Adipocyte (in vitro differentiated cells): ENCODE measurements at places on chromosomes 3 and 15.
A peak's percentile ranks its signal among the peaks of the same experiment; 100 is the strongest.

DNA sequence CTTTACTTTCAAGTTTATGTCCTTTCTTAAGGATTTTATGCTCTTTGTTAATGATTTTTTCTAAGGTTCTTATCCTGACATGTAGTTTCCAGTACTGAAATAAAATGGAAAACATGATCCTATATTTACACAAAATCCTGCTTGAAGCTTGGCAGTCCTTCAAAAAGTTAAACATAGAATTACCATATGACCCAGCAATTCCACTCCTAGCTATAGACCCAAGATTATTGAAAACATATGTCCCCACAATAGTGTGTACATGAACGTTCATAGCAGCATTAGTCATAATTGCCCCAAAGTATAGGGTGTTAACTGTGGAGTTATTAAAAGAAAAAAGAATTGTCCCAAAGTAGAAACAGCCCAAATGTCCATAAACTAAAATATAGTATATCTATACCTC is 33.2 kb downstream of the ITGB5 start:
- peak; percentile 79 for DNase-seq

GRCh38 chr3:63774781-63775180 is 44.3 kb upstream of the C3orf49 start:
- peak; percentile 63 for DNase-seq

DNA sequence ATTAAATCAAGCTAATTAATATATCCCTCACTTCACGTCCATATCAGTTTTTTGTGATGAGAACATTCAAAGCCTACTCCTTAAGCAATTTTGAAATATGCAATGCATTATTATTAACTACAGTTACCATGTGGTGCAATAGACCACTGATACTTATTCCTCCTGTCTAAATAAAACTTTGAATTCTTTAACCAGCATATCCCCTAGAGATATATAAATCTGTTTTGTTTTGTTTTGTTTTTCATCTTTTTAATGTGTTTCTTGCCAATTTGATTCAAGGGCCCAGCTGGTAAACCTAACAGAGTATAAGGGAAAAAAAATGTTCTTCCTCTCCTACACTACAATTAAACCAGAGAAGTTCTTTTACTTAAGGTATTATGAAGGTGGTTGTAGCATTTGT is 524.2 kb downstream of the NAALADL2 start:
- peak; percentile 51 for DNase-seq

DNA sequence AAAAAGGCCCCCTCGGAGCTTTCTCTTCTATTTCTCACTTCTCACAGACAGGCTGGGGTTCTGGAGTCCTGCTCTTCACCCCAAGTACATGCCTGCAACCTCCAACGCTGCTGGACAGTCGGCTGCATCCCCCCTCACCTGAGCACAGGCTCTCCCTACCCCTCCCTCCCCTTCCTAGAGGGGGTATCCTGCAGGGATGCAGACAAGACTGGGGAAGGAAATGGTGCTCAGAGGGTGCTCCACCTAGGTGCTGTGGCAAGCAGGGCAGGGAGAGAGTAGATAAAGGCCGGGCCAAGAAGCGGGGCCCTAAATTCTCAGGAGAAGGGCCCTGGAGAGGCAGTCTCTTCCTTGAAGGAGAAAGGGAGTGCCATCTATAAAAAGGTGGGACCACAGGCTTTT is 7.0 kb upstream of the STRA6 start:
- DNase-seq, result no peak

DNA sequence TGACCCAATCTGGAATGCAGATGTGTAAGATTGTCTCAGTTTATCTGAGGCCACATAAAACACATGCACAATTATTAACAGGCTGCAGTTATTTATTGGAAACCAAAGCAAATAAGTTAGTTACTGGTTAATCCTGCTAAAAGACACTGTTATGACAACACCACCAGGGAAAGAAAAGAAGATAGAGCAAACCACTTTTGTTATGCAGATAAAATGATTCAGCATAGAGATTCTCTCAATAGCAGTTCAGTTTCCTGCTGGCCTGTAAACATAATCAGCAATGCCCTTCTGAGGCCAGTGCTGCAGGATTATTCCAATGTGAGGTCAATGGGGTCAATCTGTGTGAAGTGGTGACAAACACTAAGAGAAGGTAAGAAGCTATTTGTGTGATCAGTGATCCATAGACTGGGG is 244.4 kb downstream of the ZBTB20 start:
- DNase-seq, result no peak

GRCh38 chr3:22939349-22939748 is 263.8 kb upstream of the UBE2E2 start:
- DNase-seq, result peak; percentile 90

GRCh38 chr3:124763644-124764358 is 33.5 kb downstream of the UMPS start:
- no peak for DNase-seq

DNA sequence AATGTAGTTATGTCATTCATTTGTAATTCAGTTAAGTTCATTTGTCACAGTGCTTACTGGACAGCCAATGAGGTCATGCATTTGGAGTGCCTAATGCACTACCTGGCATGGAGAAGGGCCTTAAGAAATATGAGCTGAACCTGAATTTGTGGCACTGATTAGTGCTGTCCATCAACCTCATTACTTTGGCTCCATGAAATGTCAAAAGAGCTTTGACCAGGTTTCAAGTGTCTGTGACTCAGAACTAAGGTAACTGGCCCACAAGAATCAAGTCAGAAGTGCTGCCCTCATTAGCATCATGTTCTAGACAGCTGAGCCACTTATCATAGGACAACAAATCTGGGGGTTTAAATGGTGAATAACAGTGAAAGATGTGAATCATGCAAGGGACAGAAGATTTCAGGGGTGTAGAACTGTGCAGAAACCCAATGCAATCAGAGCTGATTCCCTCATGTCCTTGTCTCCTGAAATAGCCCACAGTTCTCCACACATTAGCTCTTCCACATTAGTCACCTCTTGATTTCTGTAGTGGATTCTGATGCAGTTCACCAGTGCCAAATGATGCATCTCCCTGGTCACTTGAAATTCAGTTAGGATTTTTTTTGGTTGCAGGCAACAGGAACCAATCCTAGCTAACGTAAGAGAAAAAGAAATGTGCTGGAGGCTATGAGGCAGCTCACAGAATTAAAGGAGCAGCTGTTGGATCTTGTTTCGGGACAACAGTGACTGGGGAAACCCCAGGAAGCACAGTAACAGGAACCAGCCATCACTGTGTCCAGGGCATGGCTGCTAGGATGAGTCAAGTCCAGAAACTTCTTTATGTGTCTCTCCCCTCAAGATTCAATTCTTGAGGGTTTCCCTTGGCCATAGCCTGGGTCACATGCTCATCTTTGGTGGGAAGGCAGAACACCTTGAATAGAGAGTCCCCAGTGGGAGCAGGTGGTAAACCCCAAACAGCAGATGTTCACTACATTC is 38.7 kb downstream of the CHST2 start:
- DNase-seq, result peak; percentile 69
